ENCODE measurements at places on chromosomes 1 and 21.

DNA sequence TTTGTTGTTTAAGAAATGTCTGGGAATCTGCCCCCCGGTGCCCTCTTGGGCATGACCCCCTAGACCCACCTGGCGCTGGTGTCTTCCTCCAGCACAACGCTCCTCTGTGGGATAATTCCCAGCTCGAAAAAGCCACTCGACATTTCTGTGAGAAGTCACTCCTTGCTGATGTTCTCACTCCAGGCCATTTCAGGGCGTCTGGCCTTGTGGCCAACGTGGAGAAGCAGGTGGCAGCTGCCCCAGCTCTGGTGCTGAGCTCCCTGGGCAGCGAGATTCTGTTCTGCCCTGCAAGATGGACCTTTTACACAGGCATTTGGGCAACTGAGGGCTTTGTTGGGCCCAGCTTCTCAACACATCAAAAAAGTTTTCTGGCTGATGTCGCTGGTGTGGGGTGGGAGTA lies 147.7 kb upstream of the WNT4 start:
- no peak for DNase-seq

- DNase-seq, result no peak
Measured at GRCh38 chr1:240086726-240087125, 5.0 kb upstream of the FMN2 start.

DNA sequence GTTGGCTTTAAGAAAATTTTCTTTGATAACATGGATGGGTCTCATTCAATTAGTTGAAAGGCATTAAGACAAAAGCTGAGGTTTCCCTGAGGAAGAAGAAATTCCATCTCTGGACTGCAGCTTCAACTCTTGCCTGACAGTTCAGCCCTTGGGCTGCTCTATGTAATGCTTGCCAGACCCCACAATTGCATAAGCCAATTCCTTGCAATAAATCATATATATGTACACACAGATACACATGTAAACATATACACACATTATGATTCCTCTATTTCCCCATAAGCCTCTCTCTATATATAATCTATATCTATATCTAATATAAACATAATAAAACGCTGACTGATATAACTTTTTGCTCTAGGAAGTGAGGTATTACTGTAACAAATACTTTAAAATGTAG lies 301.5 kb upstream of the PRMT6 start:
- DNase-seq, result no peak

DNA sequence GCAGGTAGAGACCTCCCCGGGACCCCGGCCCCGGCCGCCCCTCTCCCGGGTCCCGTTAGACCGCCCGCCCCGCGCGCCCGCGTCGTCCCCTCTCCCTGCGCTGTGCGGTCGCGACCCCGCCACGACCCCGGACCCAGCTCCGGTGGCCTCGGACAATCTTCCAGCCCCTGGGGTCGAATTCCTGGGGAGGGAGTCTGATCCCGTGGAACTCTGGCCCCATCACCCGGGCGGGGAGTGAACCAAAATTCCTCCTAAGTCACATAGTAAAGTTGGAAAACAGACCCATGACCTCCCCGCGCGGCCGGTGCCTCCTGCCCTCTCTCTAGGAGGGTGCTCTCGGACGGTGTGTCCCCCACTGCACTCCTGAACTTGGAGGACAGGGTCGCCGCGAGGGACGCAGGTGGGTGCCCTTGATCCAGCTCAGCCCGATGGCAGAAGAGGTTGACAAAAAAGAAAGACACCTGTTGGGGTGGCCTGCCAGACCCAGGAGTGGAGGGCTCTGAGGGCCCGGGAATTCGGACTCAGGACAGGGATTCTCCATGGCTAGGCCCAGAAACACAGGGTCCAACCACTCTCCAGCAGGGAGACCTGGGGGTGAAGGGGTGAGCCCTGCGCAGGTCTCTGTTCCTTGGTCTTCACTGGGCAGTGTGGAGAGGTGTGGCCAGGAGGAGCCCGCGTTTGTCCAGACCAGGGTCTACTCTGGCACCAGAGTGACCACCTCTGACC lies 451 bp downstream of the ADAMTSL4 start:
- no peak for DNase-seq

DNA sequence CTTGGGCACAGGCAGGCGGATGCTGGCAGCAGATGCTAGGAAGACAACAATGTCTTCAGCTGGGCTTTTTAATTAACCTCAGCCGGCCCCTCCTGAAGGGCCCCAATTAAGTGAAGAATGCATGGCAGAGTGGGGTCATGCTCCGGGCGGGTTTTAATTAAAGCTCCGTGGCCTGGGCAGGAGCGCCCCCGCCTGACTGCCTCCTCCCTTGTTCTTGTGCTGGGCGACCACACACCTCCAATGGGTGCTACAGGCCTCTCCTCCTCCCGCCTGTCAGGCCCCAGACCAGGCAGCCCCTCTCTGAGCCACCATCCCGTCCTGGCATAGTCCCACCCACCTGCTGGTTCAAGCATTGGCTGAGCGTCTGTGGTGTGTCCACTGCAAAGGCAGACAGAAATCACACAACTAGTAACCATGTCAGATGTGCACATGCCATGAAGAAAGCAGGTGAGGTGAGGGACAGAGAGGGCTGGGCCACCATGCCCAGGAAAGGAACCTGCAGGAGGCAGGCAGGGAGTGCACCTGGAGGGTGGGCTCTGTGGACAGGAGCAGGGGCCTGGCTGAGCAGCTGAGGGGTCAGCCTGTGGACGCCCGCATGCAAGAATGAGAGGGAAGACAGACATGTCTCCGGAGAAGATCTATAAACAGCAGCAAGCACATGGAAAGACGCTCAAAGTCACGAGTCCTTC lies 8.5 kb upstream of the ARF1 start:
- no peak for DNase-seq

DNA sequence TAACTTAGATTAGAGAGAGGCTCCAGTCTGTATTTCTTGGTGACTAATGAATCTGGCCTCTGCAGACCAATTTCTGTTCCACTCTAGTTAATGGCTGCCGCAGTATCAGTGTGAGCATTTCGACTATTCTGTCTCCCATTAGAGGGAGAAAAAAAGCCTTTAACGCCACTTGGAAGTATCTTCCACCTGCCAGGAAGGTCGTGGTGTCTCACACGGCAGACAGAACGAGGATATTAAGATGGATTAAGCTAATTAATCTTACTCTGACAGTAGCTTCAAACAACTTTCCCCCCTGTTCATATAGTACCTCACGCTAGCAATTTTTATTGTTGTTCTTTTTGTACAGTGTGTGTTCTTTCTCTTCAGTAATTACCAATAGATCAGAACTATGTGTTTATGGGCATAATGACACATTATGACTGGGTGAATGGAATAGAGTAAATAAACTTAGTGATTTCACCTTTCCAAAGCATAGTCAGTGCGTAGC lies 153.8 kb downstream of the ADGRL2 start:
- no peak for DNase-seq
